Fibroblast of skin of right quadriceps (primary cell): ENCODE measurements at places on chromosomes 5 and 9.
A peak's percentile ranks its signal among the peaks of the same experiment; 100 is the strongest.

DNA sequence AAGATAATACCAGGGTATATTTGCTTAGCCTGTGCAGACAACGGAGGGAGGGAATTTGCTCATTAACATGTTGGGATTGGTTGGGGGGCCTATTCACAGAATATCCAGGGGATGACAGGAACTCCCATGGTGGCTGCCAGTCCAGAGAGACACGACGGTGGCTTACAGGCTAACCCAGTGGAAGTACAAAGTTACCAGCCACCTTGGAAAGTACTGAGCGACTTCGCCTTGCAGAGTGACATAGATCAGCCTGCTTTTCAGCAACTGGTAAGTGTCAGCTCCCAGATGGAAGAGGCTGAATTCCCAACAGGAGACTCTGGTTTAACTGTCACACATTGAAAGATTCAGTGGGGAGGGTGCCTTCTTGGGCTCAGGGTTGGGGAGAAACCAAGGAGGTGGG lies 7.9 kb downstream of the ISL1 start:
- no peak for DNase-seq

- DNase-seq, result no peak
These were observed 121.9 kb downstream of the LPAR1 start for GRCh38 chr9:110916403-110916802.

DNA sequence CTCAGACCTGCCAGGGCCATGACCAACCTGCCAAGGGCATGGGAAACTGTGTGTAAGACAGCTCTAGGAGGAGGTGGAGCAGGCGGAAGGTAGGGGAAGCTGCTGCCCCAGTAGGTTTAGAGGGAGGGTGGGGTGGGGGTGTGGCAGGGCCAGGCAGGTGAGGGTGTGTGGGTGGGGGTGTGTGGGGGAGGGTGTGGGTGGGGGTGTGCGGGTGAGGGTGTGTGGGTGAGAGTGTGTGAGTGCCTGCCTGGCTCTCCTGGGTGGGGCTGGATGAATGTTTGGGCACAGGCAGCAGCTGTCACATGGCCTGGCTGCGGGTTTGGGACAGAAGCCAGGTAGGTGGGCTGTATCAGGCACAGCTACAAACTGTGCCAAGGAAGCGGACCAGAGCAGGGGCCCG lies 8.8 kb upstream of the N4BP3 start:
- no peak for DNase-seq

GRCh38 chr9:92952906-92953610 lies 5.7 kb downstream of the FGD3 start:
- no peak for DNase-seq

DNA sequence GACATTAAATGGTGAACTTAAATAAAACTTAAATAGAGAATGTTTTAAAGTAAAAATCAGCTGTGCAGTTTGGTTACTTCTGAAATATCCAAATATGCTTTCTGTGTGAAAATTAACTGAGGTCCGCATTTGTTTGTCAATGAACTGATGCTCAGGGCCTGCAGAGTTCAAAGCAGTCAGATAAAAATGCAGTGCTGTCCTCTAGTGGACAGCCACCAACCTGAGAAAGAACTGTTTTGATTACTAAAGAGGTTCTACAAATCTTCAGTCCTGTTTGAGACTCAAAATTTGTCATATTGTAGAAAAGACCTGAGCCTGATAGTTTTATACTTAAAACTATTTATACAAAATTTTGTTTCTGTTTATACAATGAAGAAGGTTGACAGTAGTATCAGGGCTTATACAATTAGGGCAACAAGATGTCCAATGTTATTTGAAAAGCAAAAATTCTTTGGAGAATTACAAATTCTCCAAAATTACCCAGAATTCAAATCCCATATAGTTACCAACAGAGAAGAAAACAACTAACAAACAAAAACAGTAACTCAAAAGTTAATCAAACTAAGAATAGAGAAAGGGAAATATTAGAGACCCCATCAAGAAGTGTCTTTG lies 232.3 kb upstream of the TBCA start:
- DNase-seq, result peak; percentile 45

DNA sequence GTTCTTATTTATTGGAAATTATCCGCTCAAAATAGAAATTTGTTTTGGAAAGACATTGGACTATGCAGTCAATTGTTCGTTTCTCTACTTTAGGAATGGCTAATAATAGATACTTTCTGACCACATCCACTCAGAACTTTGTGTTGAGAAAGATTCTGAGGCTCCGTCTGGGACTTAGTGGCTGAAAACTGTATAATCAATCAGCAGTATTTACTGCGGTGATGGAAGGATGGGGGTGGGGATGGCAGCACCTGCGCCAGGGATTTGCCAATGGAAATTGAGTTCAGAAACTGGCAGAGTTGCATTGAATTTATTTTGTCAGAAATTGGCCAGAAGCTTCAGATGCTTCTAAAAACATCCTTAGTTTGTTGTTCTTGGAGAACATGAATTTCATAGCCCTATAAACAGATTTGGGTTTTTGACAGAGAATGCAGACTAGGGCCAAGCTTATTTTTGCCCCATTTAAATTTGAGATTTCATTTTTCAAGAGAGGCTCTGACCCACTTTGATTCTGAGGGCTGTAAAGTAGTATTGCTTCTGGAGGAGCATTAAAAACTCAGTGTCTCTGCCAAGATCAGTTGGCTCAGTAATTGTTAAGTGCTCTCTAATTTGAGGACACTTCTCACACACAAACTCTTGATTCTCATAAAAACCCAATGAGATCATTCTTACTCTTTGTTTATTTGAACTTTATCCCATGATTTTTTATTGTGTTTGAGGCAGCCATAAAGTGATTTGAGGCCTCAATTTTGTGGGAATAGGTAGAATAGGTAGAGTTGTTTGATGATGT lies 215.1 kb downstream of the CD180 start:
- no peak for DNase-seq

- DNase-seq, result no peak
These were observed 46.4 kb upstream of the PLIN2 start for GRCh38 chr9:19173598-19174125.
